ENCODE measurements at places on chromosomes 2 and 18.

GRCh38 chr2:69992310-69993047 lies 31.0 kb upstream of the ASPRV1 start:
- no peak for DNase-seq

GRCh38 chr2:199861132-199861774 lies 10.3 kb upstream of the FTCDNL1 start:
- DNase-seq, result no peak

DNA sequence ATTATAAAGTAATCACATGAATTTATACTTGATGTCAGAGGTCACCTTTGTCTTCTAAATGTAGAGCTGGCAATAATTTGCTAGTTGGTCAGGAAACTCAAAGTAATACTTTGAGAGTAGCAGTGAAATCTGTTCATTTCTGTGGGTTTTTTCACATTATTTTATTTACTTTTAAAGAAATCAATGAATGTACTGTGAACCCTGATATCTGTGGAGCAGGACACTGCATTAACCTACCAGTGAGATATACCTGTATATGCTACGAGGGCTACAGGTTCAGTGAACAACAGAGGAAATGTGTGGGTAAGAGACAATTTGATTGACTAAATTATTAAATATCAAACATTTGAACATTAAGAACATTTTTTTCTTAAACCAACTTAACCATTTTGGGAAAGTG lies 203.0 kb upstream of the RASGRP3 start:
- DNase-seq, result no peak

DNA sequence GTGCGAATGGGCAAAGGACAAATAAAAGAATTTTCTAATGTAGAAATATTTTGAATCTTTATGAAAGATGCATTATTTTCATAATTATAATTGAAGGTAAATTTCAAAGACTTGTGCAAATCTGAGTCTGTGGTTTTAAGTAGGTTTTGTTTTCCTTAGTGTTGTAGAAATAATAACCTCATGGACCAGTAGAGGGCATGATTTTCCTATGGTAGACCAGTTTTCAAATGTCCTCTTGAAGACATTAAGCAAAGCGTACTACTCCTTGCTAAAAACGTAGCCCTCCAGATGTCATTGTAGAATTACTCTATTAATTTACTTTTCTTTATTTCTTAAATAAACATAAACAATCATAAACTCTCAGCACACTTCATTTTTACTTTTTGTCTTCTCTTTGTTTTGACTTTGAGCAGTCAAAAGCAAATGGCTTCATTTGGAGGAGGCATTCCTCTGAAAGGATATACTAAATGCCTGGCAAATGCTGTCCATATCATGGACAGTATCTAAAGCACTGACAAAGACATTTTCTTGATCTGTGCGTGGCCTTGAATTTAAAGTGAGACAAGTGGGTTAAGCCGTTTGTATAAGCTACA lies 85.8 kb upstream of the FAM237A start:
- no peak for DNase-seq

- DNase-seq, result no peak
Observed at GRCh38 chr2:159891917-159892730, 94.1 kb upstream of the CD302 start.

DNA sequence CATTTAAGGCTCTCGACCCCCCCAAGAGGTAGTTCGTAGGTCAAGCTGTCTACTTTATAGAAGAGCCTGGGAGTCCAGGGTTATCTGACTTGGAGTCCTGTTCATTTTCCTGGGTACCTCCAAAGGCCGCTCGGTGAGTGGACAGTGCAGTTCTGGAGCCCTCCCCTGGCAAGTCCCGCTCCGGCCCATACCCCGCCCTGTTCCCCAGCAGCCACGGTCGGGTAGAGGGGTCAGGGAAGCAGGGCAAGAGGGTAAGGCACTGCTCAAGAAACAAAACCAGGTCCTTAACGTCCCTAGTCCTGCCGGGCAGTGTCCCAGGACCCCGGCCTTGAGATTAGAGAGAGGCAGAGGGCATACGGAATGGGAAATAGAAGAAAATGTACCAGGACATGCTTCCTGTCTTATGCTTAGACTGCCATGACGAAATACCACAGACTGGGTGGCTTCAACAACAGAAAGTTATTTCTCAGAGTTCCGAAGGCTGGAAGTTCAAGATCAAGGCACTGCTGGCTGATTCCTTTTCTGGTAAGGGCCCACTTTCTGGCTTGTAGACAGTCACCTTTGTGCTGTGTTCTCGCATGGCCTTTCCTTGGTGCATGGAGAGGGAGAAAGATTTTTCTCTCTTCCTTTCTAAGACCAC lies 5.4 kb upstream of the HPCAL1 start:
- DNase-seq, result no peak

Measured in activated naive CD4-positive, alpha-beta T cell (primary cell).